GM10248 (cell line): ENCODE measurements at places on chromosomes 7 and 10.

DNA sequence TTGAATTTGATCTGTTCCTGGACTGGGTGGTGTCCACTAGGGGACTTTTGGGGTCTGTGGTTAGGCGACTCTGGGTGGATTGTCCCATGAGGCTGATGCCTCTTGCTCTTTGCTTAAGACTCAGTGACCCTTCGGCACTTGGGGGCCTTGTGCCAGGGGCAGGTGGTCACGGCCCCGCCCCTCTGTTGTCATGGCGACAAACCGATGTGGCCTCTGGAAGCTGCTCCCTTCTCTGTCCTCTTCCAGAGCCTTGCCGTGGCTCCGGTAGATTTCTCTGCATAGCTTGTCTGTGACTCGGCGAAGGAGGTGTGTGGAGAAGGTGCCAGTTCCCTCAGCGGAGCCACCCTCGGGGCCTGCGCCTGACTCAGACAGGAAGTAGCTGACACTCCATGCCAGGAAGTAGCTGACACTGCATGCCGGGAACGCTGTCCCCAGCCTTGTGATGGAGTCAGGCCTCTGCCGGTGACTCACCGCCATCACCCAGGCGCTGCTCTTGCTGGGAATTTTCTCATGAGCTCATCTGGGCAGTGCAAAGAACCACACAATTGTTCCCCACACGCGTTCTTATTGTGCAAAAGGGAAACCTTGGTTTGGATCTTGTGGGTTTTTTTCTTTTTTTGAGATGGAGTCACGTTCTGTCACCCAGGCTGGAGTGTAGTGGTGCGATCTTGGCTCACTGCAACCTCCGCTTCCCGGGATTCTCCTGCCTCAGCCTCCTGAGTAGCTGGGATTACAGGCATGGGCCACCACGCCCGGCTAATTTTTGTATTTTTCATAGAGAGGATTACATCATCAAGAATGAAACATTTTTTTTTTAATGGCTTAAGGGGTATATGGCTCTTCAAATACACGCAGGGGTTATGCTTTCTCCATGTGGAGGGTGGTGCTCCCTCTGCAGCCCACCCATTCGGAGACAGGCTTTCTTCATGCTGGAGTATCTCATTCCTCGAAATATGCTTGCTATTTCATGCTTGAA, 72.6 kb downstream of the PFKFB3 start:
- DNase-seq: peak; percentile 82

- no peak for DNase-seq
Observed at GRCh38 chr10:20668985-20669384, 228.1 kb downstream of the NEBL start.

GRCh38 chr10:77711683-77712049, 74.1 kb upstream of the KCNMA1 start:
- no peak for DNase-seq

- no peak for DNase-seq
Observed at GRCh38 chr10:110793886-110794285, 77.8 kb upstream of the PDCD4 start.

DNA sequence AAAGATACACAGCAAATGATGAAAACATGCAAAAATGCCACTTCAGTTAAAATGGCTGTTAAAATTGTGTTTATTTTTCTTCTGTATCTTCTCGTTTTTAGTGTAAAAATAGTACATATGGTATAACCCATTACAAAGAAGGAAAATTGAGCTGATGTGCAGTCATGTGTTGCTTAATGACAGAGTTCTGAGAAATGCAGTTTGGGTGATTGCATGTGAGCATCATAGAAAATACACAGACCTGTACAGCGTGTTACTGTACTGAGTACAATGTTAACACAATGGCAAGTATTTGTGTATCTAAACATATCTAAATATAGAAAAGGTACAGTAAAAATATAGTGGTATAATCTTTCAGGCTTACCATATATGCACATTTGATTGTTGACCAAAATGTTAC, 7.3 kb downstream of the DMTF1 start:
- no peak for DNase-seq

- DNase-seq: no peak
Observed at GRCh38 chr7:93161181-93161762, 13.1 kb upstream of the SAMD9L start.

- no peak for DNase-seq
Observed at GRCh38 chr10:118914629-118915028, 114.9 kb upstream of the NANOS1 start.

DNA sequence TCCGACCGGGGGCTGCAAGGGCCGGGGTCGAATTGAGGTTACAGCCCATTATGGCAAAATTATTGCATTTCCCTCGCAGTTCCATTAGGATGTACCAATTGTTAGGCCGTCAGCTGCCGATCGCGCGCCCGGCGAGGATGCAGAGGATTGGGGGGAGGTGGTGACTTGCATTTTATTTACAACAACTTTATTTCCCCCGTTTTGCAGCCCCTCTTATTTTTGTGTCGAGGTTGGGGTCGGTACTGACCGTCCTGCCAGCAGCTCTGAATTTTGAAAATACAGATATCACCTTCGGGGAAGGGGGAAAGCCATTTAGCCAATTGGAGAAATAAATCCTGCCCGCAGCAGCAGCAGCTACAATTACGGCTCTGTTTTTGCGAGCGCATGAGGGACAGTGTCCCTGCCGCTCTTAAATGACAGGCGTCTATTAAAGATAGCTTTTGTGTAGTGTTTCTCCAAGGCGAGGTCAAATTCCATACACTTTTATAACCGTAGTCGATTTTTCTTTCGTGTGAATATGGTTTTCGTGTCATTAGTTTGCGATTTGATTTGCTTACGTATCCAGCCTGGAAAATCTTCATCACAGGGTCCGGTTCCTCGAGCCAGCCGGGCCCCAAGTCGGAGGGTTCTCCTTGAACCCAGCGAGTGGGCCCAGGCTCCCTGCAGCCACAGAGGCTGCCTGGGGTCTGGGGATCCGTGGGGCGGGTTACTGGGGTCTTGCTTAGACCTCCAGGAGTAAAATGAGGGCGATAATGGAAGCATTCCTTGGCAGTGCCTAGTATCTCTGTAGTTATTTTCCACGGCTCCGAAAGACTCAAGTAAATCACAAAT, 684 bp upstream of the HOXA5 start:
- no peak for DNase-seq

- DNase-seq: no peak
Observed at GRCh38 chr10:61543831-61544230, 90.7 kb upstream of the TMEM26 start.
